ENCODE measurements at places on chromosomes 6 and 20. TPM values are rescaled to one million over a fixed set of nuclear protein-coding genes. Genes with fewer than 3 reads are reported as not detected.

The BACH2 gene
- 0.67 TPM for total RNA-seq

The HLA-DOA gene
- total RNA-seq: 0.92 TPM

The HDDC2 gene
- 40.7 TPM for total RNA-seq

The TBX18 gene
- 0.49 TPM for total RNA-seq

The GPRC6A gene
- not detected for total RNA-seq

The FNDC1 gene
- 0.21 TPM for total RNA-seq

The ZNF318 gene
- total RNA-seq: 12.3 TPM

The CALHM4 gene
- not detected for total RNA-seq

The ZNF165 gene
- total RNA-seq: 5.8 TPM

The MATN4 gene
- not detected for total RNA-seq

The ABCC10 gene
- 34.6 TPM for total RNA-seq

The JARID2 gene
- total RNA-seq: 11.2 TPM

The PIM1 gene
- total RNA-seq: 37.0 TPM

The BPIFA1 gene
- total RNA-seq: not detected

The ULBP2 gene
- 0.31 TPM for total RNA-seq

The TDRD6 gene
- total RNA-seq: 0.09 TPM

The ZSCAN31 gene
- 10.2 TPM for total RNA-seq

The COX4I2 gene
- 0.67 TPM for total RNA-seq

The MOXD1 gene
- 0.79 TPM for total RNA-seq

The FERMT1 gene
- 62.0 TPM for total RNA-seq

The MYL9 gene
- 484 TPM for total RNA-seq

The ZNF335 gene
- total RNA-seq: 14.8 TPM

The HUS1B gene
- 0.95 TPM for total RNA-seq

The RNF217 gene
- 15.5 TPM for total RNA-seq

The MMP24 gene
- total RNA-seq: 0.09 TPM

The MEP1A gene
- 197 TPM for total RNA-seq
